ENCODE measurements at places on chromosomes 13 and 19. TPM values are rescaled to one million over a fixed set of nuclear protein-coding genes. Genes with fewer than 3 reads are reported as not detected.

GRCh38 chr19:55454787-55455243 lies 6.6 kb downstream of the ISOC2 start:
- H3K36me3 ChIP-seq: peaks cover 17% of the 10 kb centered on the region
- DNase-seq: peak; percentile 56
- peaks cover 26% of the 10 kb centered on the region for H3K27me3 ChIP-seq
- H3K27ac ChIP-seq: no peak overlapping the region
- H3K4me3 ChIP-seq: no peak overlapping the region

GRCh38 chr13:20331419-20331818 lies 99.3 kb upstream of the GJB6 start:
- no peaks in the 10 kb centered on the region for H3K36me3 ChIP-seq
- DNase-seq: no peak

DNA sequence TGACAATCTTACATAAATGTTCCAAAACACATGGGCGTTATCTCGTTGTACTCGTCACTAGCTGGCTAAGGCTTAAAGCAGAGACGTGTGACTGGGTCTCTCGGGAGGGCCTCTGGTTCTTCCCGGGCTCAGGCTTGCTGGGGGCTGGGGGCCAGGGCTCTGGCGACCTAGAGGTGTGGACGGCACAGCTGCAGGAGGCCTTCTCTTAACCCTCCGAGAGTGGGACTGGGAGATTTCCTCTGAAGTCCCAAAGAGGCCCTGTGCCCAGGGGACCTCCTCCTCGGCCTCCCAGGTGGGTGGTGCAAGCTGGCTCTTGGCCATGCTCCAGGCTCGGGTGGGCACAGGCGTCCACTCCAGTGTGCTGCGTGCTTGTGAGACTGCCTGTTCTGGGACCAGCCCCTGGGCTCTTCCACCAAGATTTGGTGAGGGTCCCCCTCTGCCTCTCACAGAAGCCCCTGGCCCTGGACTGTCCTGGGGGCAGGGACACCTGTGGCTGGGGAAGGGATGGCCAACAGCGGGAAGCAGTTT lies 2.2 kb downstream of the CAPS start:
- H3K27me3 ChIP-seq: no peaks in the 10 kb centered on the region
- no peak for DNase-seq
- no peak overlapping the region for H3K4me3 ChIP-seq
- H3K4me1 ChIP-seq: no peaks in the 10 kb centered on the region

GRCh38 chr13:107650081-107650701 lies 565.1 kb downstream of the LIG4 start:
- no peak overlapping the region for H3K27ac ChIP-seq
- no peaks in the 10 kb centered on the region for H3K36me3 ChIP-seq
- peak; percentile 33 for DNase-seq
- H3K27me3 ChIP-seq: peaks cover 2% of the 10 kb centered on the region
- H3K4me3 ChIP-seq: no peak overlapping the region

DNA sequence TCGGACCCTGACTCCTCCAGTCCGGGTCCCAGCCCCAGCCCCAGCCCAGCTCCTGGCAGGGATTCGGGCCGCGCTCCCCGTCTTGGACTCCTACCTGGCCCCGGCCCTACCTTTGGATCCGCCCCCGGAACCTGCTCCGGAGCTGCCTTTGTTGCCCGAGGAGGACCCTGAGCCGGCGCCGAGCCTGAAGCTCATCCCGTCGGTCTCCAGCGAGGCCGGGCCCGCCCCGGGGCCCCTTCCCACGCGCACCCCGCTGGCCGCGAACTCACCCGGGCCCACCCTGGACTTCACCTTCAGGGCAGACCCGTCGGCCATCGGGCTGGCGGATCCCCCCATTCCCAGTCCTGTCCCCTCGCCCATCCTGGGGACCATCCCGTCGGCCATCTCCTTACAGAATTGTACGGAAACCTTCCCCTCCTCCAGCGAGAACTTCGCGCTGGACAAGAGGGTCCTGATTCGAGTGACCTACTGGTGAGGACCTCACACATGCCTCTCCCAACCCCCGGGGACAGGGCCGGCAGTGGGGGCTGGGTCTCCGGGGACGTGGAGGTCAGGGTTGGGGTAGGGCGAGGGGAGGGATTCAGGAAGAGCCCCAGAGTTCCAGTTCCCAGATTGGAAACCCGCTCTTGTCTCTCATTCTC lies 732 bp downstream of the SELENOV start:
- peak; percentile 26 for DNase-seq
- peak overlapping the region; percentile 55 for H3K4me3 ChIP-seq
- H3K36me3 ChIP-seq: peaks cover 2% of the 10 kb centered on the region
- H3K27me3 ChIP-seq: peaks cover 36% of the 10 kb centered on the region
- H3K4me1 ChIP-seq: peaks cover 13% of the 10 kb centered on the region

GRCh38 chr19:29690842-29691241 lies 24.2 kb downstream of the C19orf12 start:
- peak; percentile 77 for DNase-seq
- H3K36me3 ChIP-seq: peaks cover 4% of the 10 kb centered on the region
- H3K4me3 ChIP-seq: no peak overlapping the region
- H3K27me3 ChIP-seq: no peaks in the 10 kb centered on the region

GRCh38 chr13:43046259-43046658 lies 22.9 kb downstream of the DNAJC15 start:
- H3K4me3 ChIP-seq: no peak overlapping the region
- peaks cover 12% of the 10 kb centered on the region for H3K36me3 ChIP-seq
- H3K4me1 ChIP-seq: peaks cover 58% of the 10 kb centered on the region
- no peak for DNase-seq
- H3K27me3 ChIP-seq: no peaks in the 10 kb centered on the region
- H3K27ac ChIP-seq: no peak overlapping the region

DNA sequence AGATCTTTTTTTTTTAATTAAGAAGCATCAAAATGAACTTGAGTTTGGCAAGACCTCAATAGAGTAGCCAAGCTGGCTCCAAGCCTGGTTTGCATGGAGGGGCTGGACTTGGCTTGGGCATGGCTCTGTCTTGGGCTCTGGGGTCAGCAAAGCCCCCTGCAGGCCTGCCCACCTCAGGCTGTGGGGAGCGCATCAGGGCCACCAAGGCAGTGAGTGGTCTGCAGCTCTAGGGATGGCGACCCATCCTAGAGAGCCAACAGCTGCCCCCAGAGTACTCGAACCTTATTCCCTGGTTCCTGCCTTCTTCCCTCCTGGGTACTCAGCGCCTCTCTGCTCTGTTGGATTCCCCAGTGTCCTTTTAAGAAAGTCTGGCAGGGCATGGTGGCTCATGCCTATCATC lies 5.4 kb upstream of the CHST8 start:
- DNase-seq: no peak
- no peaks in the 10 kb centered on the region for H3K36me3 ChIP-seq
- H3K27me3 ChIP-seq: peaks cover 21% of the 10 kb centered on the region

DNA sequence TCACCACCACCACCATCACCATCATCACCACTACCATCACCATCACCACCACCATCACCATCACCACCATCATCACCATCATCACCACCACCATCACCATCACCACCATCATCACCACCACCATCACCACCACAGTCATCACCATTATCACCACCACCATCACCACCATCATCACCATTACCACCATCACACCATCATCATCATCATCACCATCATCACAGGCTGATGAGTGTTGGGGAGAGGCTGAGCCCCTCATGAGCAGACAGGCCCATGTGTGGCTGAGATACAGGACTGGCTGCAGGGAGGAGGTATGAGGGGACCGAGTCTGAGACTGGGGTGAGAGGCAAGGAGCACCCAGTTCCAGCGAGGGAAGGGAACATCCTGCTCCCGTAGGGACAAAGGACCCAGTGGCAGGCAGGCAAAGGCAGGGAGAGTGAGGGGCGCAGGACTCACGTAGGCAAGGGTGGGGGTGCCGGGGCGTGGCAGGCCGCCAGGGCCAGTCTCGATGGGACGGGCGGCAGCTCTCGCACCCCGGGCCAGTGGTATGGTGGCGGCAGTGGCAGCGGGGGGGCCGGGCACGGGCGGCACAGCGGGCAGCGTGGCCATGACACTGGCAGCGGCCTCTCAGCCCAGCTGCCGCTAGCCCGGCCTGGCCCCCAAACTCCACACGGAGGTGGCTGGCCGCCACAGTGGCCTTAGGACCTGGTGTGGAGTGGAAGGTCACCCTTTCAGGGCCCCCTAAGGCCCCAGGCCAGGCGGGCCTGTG lies 2.7 kb downstream of the NTN5 start:
- no peak for DNase-seq
- H3K4me1 ChIP-seq: peaks cover 1% of the 10 kb centered on the region
- no peaks in the 10 kb centered on the region for H3K36me3 ChIP-seq
- no peak overlapping the region for H3K27ac ChIP-seq
- no peak overlapping the region for H3K4me3 ChIP-seq

- H3K27ac ChIP-seq: peak overlapping the region; percentile 81
- DNase-seq: no peak
- peaks cover 12% of the 10 kb centered on the region for H3K36me3 ChIP-seq
- no peaks in the 10 kb centered on the region for H3K27me3 ChIP-seq
These were observed 1.1 kb downstream of the CNOT3 start for GRCh38 chr19:54138489-54139256.

DNA sequence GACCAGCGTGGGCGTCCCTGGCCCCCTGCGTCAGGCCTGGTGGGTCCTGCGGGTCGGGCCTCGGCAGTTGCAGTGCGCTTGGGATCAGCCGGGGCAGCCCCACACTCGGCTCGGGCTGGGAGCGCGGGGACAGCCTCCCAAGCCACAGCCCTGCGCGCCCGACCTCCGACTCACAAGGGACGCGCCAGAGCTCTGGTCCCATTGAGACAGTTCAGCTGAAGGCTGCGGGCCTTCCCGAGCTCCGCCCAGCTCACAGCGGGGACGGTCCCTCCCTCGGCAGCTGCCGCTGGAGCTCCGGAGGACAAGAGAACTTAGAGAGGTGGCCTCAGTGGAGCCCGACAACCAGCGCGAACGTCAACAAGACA lies 45.7 kb upstream of the ZNF730 start:
- H3K4me1 ChIP-seq: no peaks in the 10 kb centered on the region
- no peak overlapping the region for H3K27ac ChIP-seq
- DNase-seq: peak; percentile 13
- no peak overlapping the region for H3K4me3 ChIP-seq

DNA sequence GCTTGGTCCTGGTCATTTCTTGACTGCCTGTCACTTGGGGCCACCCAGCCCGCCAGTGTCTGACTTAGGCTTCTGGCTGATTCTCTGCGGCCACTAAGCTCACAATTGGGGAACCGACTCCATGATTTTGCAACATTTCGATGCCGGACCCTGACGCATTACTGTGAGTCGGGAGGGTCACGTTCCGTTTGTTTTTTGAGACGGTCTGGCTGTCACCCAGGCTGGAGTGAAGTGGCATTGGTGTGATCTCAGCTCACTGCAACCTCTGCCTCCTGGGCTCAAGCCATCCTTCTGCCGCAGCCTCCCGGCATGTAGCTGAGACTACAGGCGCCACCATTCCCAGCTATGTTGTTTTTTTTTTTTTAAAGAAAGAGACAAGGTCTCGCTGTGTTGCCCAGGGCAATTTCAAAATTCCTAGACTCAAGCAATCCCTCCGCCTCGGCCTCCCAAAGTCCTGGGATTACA lies 3.2 kb upstream of the ADAT3 start:
- H3K4me1 ChIP-seq: peaks cover 36% of the 10 kb centered on the region
- DNase-seq: no peak
- no peak overlapping the region for H3K4me3 ChIP-seq

- H3K4me1 ChIP-seq: no peaks in the 10 kb centered on the region
- no peak for DNase-seq
- H3K36me3 ChIP-seq: peaks cover 57% of the 10 kb centered on the region
- no peak overlapping the region for H3K4me3 ChIP-seq
- no peak overlapping the region for H3K27ac ChIP-seq
These were observed 9.5 kb downstream of the KMT2B start for GRCh38 chr19:35727053-35727955.

DNA sequence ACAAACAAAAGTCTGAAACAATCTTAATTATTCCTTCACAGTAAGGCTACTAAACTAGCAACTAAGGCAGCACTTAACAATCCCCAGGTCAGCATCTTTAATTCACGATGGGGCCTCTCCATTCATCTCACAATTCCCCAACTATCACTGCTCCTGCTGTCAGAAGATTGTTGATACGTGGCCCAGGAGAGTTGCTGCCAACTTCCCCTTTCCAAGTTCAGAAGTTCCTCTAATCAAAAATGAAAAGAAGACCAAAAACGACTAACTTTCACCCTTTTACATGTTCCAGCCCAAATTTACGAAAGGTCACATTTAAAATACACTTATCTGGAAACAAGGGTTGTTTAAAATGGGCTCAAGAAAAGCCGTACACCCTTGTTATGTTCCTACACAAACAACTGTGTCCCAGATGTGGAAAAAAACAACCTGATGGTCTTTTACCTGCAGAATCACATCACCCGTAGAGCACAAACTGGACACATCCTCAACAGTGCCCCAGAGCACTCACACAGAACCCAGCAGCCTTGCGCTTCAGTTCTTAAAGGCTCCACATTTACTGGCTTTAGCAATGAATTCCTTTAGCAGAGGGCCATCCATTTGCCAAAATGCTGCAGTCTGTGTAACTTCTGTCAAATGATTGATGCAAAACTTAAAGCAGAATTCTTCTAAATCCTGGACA lies 38.0 kb downstream of the PHF11 start:
- no peak overlapping the region for H3K4me3 ChIP-seq
- no peak overlapping the region for H3K27ac ChIP-seq
- peaks cover 8% of the 10 kb centered on the region for H3K4me1 ChIP-seq
- no peaks in the 10 kb centered on the region for H3K27me3 ChIP-seq
- no peak for DNase-seq

- peaks cover 60% of the 10 kb centered on the region for H3K27me3 ChIP-seq
- H3K4me1 ChIP-seq: peaks cover 9% of the 10 kb centered on the region
- peak; percentile 18 for DNase-seq
- H3K4me3 ChIP-seq: peak overlapping the region; percentile 55
- no peak overlapping the region for H3K27ac ChIP-seq
These were observed 366 bp upstream of the KL start for GRCh38 chr13:33015791-33016323.

- H3K4me3 ChIP-seq: no peak overlapping the region
- H3K4me1 ChIP-seq: no peaks in the 10 kb centered on the region
- DNase-seq: no peak
- no peaks in the 10 kb centered on the region for H3K36me3 ChIP-seq
These were observed 38.7 kb upstream of the FARP1 start for GRCh38 chr13:98103942-98104880.

DNA sequence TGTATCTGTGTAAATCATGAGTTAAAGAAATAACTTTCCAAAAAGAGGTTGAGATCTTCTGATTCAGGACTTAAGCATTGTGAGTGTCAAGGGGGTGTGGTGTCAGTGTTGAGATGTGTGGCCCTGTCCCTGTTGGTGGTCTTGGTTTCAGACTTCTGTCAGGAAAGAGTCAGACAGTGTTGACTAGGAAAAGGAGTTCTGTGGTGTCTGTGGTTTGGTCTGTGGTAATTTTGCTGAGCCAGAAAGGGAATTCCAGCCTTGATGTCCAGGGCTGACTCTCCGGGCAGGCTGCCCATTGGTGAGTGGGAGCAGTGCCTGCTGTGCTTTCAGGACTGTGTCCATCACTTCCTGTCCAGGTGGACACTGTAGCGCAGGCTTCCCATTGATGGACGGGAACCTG lies 39.8 kb upstream of the IGFL4 start:
- no peak for DNase-seq
- H3K27me3 ChIP-seq: peaks cover 69% of the 10 kb centered on the region
- H3K36me3 ChIP-seq: peaks cover 2% of the 10 kb centered on the region
- H3K4me1 ChIP-seq: peaks cover 12% of the 10 kb centered on the region
- H3K27ac ChIP-seq: no peak overlapping the region

- H3K36me3 ChIP-seq: no peaks in the 10 kb centered on the region
- no peak for DNase-seq
- H3K4me3 ChIP-seq: no peak overlapping the region
- no peaks in the 10 kb centered on the region for H3K27me3 ChIP-seq
These were observed 166.6 kb downstream of the PTPRS start for GRCh38 chr19:5173993-5174392.

Gene PPFIA3
- total RNA-seq: 4.6 TPM

Gene TSC22D1
- 8.8 TPM for total RNA-seq

Gene RNF113B
- total RNA-seq: not detected

Gene TEX26
- not detected for total RNA-seq

All from activated naive CD4-positive, alpha-beta T cell treated with anti-CD3 and anti-CD28 coated beads for 36 hours (primary cell).